ENCODE measurements at places on chromosomes 16 and 17.

DNA sequence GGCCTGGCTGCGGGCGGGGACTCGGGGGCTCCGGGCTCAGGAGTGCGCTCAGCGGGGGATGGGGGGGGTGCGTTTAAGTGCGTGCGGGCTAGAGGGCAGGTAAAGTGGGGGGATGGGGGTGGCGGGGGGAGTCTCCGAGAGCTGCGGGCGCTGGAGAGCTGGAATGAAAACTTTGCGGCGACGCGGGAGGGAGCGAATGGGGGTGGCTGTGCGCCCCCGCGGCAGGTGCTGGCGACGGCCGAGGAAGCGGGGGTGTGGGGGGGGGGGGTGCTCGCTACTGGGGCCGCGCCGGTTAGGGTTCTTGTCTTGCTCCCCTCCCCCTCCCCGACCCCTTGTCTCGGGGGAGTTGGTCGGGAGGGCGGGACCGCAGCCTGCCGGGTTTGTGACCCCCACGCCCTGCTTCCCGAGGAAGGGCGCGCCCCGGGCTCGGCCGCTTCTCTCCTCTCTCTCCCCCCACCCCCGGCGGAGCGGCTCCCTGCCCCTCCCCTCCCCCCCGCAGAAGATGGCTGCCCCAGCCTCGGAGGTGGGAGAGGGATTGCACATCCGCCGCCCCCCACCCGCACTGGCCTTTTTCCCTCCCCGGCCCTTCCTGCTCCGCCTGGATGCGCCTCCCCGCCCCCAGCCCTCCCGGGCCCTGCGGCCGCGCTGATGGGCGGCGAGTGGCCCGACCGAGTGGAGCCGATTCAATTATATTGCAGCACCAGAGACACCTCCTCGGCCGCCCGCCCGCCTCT, 649 bp downstream of the GSE1 start:
- DNase-seq: peak; percentile 76

DNA sequence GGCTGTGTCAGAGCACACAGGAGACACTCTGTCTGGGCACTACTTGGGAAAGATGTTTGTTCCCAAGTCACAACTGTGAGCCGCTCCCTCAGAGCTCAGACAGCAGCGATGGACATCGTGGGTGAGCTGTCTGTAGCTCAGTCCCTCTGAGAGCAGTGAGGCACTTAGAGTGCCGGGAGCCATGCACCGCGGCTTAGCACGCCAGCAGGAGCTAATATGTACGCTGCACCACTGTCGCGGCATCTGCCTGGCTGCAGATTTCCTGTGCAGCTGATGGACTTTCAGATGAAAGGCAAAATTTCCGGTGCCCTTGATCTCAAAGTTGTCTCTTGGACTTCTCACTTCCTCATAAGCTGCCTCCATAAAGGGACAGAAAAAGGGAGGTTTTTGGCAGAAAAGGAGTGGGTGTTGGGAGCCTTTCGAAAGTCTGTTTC, 92.8 kb upstream of the ZNF469 start:
- no peak for DNase-seq

DNA sequence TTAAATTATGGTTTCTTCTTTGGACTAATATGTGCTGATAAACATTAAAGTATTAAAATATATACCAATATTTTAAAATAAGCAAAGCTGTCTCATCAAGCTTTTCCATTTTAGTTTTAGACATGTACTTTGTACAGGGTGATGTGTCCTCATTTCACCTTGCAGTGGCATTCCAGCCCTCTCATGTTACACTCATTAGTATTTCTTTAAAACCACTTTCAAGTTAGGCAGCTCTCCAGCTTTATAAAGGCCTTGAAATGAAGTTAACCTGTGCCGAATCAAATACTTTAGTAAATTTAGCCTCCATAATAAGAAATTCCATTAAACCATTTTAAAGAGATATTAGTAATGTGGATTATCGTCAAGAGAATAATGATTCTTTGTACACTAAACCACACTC, 107.6 kb upstream of the HLF start:
- DNase-seq: no peak

DNA sequence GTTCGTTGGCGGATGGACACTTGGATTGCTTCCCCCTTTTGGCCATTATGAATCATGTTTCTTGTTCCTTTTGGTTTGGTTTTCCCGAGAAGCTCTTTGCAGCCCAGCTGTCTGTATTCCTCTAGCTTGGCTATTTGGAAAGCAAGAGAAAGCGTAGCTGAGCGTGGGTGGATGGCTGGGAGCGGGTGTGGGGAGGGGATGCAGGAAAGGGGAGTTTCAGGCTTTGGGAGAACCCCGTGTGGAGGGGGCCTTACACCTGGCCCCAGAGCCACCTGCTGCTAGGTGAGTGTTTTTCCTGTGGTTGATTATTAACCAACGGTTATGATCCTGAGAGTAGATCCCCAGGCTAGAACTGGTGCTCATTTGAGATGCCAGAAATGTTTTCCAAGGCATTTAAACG, 103.7 kb downstream of the RAP1GAP2 start:
- DNase-seq: peak; percentile 7

DNA sequence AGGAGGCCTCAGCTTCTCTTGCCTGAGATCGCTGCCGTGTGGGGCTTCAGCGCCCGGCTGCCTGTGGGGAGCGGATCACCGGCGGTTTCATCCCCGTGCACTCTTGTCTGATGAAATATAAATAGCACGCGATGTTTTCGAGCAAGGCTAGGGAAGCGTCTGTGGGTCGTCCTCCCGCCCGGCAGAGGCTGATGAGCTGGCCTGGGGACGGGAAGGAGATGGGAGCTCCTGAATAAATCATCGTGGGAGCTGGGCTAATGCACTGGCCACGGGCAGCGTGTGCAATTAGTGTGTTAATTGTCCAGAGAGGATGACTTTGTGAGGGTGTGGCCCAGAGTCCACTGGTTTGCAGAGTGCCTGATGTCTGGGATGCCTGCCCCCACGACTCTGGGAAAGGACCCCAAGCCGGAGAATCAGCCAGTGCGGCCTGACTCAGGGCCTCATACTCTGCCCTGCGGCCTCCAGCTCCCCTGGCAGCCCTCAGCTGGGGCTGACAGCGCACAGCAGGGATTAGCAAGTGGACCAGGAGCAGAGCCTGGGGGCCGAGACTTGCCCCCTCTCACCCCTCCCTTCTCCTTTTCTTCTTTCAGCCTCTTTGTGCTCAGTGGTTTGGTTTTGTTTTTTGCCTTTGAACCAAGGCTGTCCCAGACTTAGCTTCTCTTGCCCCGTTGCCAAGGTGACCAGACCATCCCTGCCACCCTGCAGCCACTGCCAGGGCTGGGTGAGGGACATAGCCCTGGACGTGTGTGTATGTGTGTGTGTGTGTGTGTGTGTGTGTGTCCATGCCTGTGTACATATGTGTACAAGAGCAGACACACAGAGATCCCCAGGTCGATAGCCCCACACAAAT, 21.4 kb downstream of the KCNJ12 start:
- no peak for DNase-seq

DNA sequence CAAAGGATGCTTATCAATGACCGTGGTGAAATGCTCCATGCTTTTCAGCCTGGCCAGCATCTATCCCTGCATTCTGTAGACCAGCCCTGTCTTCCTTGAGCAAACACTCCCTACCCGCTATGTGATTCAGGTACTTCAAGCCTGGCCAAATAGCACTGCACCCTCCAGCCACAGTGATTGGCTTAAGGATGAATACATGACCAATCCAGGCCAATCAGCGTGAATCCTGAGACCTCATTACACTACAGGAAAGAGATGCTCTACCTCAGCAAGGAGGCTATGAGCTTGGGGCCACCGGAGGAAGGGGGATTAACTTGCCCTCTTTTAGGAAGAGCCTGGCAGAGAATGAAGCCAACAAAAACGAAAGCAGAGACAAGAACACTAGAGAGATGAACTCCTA, 162.5 kb downstream of the ZNF423 start:
- DNase-seq: no peak

DNA sequence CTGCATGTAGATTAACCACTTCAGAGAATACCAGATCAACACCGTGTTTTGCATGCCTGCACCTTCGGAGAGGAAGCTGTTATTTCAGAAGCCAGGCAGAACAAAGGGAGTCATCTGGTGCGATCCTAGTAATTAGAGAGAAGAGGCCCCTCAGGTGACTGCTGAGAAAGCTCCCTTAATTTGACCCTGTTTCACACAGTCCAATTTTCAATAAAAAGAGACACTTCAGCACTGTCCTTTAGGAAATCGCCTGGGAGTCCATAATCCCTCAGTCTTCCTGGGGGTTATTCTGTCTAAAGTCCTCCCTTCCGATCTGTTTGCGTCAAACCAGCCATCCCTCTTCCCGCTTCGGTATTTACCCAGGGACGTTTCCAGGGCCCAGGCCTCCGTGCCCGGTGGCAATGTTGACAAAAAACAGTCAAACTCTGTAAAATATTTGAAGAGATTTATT, 23.4 kb upstream of the TNRC6C start:
- DNase-seq: peak; percentile 24

GRCh38 chr16:2912330-2913199, 834 bp downstream of the FLYWCH1 start:
- no peak for DNase-seq

GRCh38 chr17:633133-633532, 81.5 kb downstream of the VPS53 start:
- no peak for DNase-seq

DNA sequence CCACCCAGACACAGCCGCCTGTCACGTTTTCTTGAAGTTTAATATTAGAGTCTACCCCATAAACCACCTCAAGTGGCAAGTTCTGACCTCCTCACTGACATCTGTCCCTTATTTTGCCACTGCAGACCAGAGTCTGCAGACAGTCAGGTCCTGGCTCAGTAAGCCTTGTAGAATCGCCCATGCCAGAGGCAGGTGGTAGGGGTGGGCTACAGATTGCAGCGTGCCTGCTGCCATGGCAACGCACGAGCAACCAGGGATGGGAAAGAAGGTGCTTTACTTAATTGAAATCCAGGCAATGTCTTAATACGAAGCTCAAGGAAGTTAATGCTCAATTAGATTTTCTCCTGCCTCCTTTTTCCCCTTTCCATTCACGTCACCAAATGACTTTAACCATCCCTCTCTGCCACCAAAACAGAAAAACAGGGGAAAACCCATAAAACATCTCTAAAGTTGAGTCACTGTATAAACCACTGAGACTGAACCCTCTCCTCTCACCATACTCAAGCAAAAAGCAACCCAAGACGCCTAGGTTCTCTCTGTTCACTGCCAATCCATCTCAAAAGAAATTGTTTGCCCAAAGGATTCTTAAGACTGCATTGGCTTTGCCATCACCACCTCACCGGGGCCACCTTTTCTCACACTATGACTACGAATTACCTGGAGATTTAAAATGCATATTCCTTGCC, 228.8 kb downstream of the SLC39A11 start:
- no peak for DNase-seq

DNA sequence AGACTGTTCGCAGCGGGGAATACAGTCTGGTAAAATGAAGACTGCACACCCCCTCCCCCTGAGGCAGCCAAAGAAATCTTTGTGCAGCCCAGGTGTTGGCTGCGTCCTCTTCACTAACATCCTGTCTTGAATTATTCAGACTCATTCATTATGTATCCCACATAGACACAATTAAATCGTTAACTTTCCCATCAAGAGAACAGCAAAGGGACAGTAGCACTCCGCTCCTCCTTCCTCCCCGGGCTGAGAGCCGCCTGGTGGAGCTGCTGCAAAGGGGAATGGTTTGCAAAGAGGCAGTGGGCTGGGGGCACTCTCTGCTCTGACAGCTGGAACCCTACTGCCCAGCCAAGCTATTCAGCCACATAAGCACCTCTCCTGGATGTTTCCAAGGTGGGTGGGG, 290.0 kb upstream of the SOX9 start:
- no peak for DNase-seq

GRCh38 chr17:33459078-33459940, 166.2 kb upstream of the ASIC2 start:
- no peak for DNase-seq

- no peak for DNase-seq
Measured at GRCh38 chr16:5036228-5037156, 2.8 kb upstream of the NAGPA start.

- peak; percentile 93 for DNase-seq
Measured at GRCh38 chr17:57810721-57811637, 38.9 kb downstream of the MRPS23 start.

- no peak for DNase-seq
Measured at GRCh38 chr16:49756775-49757558, 98.9 kb downstream of the ZNF423 start.

- DNase-seq: no peak
Measured at GRCh38 chr16:15041271-15042004, 14.4 kb downstream of the NTAN1 start.

GRCh38 chr16:4142268-4142667, 26.0 kb upstream of the ADCY9 start:
- DNase-seq: no peak

- DNase-seq: no peak
Measured at GRCh38 chr16:88613911-88614817, 24.2 kb upstream of the IL17C start.

DNA sequence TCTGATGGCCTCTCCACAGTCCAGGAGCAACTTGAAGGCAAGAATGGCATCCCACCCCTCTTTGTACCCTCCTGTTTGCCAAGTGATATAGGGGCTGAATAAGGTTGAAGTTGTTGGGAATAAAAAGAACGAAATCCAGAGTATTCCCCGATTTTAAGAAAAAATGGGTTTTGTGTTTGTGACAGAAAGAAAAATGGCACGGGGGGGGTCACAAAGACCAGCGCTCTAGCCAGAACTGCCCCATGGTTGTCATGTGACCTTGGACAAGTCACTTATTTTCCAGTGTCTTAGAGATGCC, 1.7 kb upstream of the HEXIM1 start:
- DNase-seq: no peak

DNA sequence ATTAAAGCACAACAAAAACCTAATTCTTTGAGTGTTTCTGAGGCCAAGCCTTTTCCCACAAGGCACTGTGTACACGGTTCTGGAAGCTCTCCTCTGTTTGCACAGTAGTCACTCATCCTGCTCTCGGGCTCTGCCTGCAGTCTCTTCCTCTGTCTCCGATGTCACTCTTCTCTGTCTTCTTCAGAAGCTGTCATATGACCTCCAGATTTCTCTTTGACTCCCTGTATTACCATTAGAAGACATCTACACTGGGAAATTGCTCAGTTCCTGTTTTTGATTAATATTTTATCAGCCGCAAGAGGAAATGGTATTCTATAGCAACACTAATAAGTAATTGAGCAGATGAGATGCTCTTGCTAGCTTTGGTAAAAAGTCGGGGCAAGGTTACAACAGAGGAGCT, 422.9 kb downstream of the WWOX start:
- no peak for DNase-seq

DNA sequence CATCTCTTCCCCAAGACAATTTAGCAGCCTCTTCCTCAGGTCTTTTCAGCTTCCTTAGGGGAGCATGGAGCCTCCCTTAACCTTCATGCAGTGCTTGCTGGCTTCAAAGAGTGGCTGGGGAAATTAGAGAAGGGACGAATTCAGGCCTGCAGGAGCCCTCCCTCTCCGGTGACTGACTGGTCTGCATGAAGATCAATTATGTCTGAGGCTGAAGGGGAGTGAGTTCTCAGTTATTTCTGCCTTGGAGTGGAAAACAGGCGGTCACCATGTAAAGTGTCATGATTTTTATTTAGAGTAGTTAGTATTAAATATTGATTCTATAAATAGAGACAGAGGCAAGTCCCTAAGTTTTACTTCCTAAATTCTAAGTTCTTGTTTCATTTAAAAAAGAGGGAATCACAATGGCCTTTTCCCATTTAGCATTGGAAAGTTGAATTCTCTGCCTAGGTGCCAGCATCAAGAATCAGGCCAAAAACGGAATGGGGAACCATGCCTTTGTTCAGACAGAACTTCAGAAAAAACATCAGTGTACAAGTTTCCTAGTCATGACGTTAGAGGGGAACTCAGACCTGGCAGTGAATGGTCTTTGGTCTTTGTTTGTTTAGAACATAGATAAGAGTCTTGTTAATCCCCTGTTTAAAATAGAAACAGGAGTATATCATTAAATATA, 4.4 kb downstream of the GABARAPL2 start:
- DNase-seq: no peak

GRCh38 chr16:72493716-72494415, 321.9 kb upstream of the PMFBP1 start:
- no peak for DNase-seq

All from NCI-H2081 (cell line).